ENCODE measurements at places on chromosomes 3 and 15. TPM values are rescaled to one million over a fixed set of nuclear protein-coding genes. Genes with fewer than 3 reads are reported as not detected.

Gene IGDCC3
- not detected for total RNA-seq

Gene TFG
- total RNA-seq: 60.9 TPM

Gene GREM1
- total RNA-seq: not detected

Gene ADAMTSL3
- not detected for total RNA-seq

Gene CSPG5
- 1.2 TPM for total RNA-seq

Gene UQCC5
- total RNA-seq: 15.3 TPM

Gene DHX30
- 89.3 TPM for total RNA-seq

DNA sequence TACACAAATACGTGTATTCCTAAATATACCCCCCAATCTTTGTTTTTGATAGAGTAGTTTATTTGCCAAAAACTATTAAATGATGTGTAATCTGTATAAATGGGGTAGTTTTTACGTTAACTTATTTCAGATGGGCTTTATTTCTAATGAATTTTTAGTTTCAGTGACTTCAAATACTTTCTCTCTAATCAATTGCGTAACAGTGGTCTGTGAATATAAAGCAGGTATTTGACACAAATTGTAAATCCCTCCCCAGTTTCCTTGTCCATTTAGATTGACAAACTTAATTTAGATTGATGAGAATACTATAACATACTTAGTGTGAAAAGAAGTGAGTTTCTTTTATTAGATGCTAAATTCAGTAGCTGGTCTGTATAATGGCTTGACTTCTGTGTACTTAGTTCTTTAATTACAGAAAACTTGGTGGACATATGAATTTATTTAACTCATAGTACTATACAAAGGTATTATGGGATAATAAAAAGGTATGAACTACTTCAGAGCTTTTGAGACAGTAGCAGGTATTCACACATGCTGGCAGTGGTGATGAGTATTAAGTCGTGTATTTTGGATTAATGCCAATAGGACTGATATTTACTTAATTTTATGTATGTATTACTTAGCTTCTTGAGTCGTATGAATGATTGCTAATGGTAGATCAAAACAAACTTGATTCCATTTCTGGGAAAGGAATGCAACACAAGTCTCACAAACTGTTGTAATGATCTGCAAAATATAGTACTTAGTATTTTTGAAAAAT is 81.6 kb downstream of the STT3B start:
- DNase-seq: peak; percentile 21

- DNase-seq: peak; percentile 41
Measured at GRCh38 chr3:144760831-144761230, 789.2 kb downstream of the DIPK2A start.

DNA sequence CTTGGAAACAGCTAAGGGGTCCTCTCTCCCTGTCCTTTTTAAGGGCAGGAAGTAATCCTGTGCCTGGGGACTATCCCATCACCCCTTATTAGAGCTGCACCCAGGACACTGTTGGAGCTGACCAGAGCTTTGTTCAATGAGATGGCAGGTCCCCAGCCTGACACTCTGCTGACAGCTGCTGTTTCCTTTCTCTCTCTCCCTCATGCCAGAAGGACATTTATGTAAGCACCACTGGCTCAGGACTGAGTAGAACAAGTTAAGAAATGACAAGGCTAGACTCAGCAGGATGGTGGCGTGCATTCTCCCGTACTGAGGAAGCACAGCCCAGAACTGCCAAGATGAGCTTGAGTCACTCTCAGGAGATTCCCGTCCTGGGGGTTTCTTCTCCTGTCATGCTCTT is 17.3 kb downstream of the GJD2 start:
- no peak for DNase-seq

- DNase-seq: peak; percentile 51
Measured at GRCh38 chr3:166453478-166453877, 616.3 kb upstream of the BCHE start.

DNA sequence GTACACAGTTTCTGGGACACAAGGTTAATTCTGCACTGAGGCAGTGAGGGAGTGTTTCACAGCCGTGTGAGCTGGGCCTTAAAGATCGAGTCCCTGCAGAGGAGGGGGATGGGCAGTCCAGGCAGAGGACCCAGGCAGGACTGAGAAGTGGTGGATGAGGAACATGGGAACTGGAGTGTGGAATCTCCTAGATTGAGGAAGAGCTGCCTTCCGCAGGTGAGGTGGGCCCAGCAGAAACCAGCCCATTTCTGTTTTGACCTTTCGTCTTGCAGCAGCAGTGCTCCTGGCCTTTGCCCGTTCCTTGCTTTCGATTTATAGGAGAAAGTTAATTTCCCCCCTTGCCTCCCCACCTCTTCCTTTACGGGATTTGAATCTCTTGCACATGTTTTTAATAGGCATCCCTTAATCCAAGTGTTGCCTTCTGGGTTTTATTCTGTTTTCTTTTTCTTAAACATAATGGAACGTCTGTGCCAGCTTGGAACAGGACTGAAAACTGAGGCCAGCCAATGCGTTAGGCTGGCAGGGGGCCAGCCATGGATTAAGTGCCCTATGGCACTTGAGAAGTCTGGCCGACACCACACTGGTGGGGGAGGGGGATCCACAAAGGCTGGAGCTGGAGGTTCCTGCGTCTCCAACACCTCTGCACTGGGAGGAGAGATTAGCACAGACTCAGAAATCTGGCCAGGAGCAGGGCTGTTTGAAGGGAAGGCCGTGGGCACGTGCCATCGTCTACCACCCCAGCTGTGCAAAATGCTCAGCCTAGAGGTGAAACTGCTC is 78.1 kb downstream of the AAGAB start:
- DNase-seq: peak; percentile 44

DNA sequence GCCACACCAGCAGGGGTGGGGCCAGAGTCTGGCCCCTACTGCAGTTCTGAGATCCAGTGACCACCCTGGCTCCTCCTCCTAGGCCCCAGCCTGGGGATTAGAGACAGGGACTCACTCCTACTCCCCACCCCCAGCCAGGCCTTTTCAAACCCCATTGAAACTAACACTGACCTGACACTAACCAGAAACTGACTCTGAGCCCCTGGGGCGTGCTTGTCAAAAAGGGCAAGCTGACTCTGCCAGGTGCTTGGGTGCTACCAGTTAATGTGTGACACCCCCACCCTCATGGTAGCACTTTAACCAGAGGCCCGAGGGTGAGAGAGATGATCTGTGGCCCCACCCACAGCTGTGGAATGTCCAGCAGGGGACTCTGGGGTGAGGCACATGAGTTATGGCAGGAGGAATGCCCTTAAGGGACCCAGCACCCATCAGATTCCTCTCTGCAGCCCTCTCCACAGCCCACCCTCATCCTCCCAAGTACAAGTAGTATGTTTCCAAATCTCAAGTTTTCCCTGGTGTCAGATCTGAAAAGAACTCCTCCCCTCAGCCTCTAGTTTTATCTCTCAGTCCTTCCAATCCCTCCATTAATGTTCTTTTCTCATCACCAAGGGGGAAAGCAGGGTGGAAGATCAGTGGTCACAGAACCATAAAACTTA is 1.4 kb downstream of the PTH1R start:
- DNase-seq: no peak

- DNase-seq: no peak
Measured at GRCh38 chr3:179881791-179882190, 154.9 kb downstream of the PEX5L start.

- DNase-seq: no peak
Measured at GRCh38 chr3:42035816-42036482, 55.2 kb upstream of the TRAK1 start.

GRCh38 chr15:100932676-100933348 is 13.7 kb downstream of the LRRK1 start:
- no peak for DNase-seq

DNA sequence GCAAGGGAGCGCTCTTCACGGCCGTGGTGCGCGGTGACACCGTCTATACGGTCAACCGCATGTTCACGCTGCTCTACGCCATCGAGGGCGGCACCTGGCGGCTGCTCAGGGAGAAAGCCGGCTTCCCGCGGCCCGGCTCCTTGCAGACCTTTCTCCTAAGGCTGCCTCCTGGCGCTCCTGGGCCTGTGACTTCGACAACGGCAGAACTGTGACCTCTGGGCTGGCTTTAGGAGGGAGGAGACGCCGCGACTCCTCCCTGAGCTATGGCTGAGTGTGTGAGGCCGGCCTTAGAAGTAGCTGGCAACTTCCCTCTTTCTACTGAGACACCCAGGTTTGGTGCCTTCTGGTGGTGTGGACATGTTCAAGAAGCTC is 1.4 kb downstream of the KBTBD13 start:
- peak; percentile 97 for DNase-seq

- DNase-seq: peak; percentile 89
Measured at GRCh38 chr15:63288778-63289378, 11.5 kb downstream of the APH1B start.

GRCh38 chr15:78564743-78565096 is 600 bp upstream of the CHRNA5 start:
- DNase-seq: no peak

- DNase-seq: no peak
Measured at GRCh38 chr3:172953571-172953970, 187.5 kb downstream of the SPATA16 start.

GRCh38 chr15:58383876-58384275 is 47.9 kb upstream of the LIPC start:
- DNase-seq: no peak

DNA sequence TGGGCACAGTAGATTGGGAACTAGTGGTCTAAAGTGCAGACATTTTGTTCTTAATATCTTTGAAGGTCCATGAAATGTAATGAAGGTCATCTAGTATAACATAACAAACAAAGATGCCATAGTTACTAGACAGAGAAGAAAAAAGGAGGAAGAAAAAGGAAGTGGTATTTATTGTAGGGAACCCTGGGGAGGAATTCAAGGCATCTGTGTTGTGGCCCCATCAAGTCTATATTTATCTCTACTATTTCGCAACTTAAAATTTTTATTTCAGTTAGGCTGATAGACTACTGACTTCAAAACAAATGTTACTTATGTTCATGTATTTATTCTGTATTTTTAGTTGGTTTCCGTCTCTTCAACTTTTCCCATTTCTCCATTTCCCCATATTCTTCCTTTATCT is 48.9 kb upstream of the ZDHHC23 start:
- no peak for DNase-seq

- DNase-seq: peak; percentile 85
Measured at GRCh38 chr15:65303687-65304380, 643 bp upstream of the RNU5B-1 start.

GRCh38 chr3:72346526-72346926 is 501.7 kb downstream of the SHQ1 start:
- DNase-seq: no peak

DNA sequence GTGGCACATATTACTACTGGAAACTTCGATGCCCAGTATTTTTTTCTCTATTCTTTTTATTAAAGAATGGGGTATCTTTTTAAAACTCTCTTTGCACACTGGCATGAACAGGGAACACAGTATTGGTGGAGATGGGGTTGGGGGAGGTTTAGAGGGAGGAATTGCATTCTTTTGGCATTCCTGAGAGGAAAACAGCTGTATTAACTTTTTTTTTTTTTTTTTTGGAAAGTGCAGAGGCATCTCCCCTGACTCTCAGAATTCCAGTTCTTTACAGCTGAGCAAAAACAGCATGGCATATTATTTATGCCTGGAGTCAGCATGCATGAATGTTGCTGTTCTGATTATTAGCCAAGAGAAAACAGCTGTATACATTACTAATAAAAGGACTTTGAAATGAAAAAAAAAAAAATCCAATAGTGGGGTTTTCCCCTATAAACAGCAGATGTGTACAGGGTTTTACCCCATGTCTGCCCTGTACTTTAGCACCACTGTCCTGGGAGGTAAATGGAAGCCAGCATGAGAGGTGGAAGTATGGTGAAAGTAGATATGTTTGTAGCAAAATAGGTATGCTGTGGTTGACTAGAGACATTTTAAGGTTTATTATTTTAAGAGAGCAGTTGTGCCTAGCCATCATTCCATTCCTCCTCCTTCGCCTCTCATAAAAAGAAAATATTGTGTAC is 132.2 kb downstream of the FNDC3B start:
- no peak for DNase-seq

Measured in HT-29 (cell line).